ENCODE measurements at places on chromosomes 3 and 15. TPM values are rescaled to one million over a fixed set of nuclear protein-coding genes. Genes with fewer than 3 reads are reported as not detected.

The MTMR10 gene
- polyA plus RNA-seq = 70.9 TPM

The SPESP1 gene
- 6.9 TPM for polyA plus RNA-seq

The CYP1A2 gene
- 0.18 TPM for polyA plus RNA-seq

The CLDND1 gene
- polyA plus RNA-seq = 193 TPM

The VWA5B2 gene
- polyA plus RNA-seq = 2.2 TPM

DNA sequence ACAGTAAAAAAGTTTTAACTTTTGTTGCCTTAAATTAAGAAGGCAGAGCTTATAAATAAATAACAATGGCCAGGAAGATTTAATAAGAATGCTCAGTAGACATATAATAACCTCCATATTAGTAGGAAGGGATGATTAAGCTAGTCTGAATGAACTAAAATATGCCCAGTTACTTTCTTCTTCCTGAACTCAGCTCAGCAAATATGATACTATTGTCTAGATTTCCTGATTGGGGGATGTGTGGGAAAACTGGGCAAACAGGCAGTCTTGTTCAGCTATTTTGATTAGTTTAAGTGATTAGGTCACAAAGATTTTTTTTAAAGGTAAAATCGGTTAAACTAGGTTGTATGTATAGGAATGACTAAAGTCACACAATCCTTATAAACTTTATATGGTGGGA is 167.2 kb upstream of the SLC2A2 start:
- DNase-seq = no peak

DNA sequence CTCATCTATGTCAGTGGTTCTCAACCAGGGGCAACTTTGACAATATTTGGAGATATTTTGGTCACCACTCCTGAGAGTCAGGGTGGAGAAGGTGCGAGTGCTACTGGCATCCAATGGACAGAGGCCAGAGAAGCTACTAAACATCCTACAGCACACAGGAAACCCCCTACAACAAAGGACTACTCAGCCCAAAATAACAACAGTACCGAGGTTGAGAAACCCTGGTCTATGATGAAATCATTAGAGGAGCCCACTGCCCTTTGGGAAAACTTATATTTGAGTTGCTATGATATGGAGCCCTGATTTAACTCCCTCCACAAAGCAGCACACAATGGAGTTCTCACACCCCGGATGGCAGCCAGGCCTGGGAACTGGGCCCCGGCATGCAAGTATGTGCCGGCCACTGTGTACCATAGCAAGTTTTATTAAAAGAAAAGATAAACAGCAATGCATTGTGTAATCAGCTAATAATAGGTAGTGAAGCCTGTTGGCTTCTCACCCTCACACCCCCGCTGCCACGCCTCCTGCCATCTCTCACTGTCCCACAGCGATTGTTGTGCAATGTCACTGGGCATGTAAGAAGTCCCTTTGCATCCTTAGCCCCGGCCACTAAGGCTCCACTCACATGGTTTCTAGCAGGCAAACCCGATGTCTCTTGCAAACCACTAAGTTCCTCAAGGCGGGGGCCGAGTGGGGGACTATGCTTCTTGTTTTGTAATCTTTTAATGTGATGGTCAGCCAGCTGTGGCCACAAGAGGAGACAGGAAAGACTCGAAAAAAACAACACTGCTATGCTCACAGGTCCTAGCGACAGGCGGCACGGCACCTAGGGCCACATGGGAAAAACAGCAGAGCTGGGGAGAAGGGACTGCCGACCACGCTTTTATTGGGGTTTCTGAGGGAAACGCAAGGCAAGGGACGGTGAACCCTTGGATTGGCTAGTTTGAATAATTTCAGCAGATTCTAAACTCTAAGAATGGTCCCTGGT is 110.0 kb downstream of the AQP9 start:
- DNase-seq = no peak

DNA sequence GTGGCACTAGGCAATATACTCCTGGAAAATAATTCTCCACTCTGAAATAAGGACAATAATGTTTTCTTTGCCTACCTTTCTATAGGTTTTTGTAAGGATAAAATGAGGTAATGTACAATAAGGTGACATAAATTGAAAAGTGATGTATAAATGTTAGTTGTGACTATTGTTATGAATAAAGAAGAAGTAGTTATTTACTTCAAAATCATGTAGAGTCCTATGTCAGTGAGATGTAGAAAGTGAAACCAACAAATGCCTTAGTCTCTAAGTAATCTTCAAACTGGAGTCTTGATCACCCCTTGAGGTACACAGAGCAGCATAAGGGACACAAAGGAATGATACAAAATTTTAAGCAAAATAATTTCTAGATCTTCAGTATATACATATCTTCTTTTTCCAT is 60.3 kb upstream of the TP63 start:
- no peak for DNase-seq

- DNase-seq = no peak
Measured at GRCh38 chr3:87895983-87896382, 162.8 kb downstream of the CGGBP1 start.

DNA sequence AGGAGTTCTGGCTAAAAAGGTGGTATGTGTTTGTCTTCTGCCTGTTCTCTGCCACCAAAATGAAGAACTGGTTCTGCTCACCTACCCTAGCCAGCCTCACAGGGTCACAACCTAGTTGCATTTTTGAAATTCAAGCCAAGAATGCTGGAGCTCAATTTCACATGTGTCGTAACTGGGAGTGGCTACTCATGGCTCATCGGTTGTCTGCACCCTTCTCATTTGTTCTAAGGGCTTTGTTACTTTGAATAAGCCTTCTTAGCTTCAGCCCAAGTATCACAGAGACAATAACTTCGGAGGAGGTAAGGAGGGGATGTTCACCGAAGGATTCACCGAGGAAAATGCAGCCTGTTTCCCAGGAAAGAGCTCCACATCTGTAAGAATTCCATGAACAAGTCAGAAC is 134.3 kb upstream of the RARB start:
- no peak for DNase-seq
